ENCODE measurements at places on chromosomes 13 and 19.

GRCh38 chr19:39379865-39380396, 11.0 kb downstream of the PAF1 start:
- DNase-seq, result no peak

GRCh38 chr13:110820322-110820721, 94.5 kb downstream of the ANKRD10 start:
- no peak for DNase-seq

- no peak for DNase-seq
These were observed 3.6 kb downstream of the IFT88 start for GRCh38 chr13:20570517-20570916.

- no peak for DNase-seq
These were observed 3.6 kb downstream of the SIGLEC11 start for GRCh38 chr19:49957262-49957915.

GRCh38 chr13:21688056-21688455, 17.2 kb downstream of the FGF9 start:
- DNase-seq, result no peak

- no peak for DNase-seq
These were observed 230.8 kb downstream of the GGACT start for GRCh38 chr13:100357764-100358163.

GRCh38 chr13:46288570-46289259, 77.0 kb downstream of the LRRC63 start:
- DNase-seq, result peak; percentile 58

DNA sequence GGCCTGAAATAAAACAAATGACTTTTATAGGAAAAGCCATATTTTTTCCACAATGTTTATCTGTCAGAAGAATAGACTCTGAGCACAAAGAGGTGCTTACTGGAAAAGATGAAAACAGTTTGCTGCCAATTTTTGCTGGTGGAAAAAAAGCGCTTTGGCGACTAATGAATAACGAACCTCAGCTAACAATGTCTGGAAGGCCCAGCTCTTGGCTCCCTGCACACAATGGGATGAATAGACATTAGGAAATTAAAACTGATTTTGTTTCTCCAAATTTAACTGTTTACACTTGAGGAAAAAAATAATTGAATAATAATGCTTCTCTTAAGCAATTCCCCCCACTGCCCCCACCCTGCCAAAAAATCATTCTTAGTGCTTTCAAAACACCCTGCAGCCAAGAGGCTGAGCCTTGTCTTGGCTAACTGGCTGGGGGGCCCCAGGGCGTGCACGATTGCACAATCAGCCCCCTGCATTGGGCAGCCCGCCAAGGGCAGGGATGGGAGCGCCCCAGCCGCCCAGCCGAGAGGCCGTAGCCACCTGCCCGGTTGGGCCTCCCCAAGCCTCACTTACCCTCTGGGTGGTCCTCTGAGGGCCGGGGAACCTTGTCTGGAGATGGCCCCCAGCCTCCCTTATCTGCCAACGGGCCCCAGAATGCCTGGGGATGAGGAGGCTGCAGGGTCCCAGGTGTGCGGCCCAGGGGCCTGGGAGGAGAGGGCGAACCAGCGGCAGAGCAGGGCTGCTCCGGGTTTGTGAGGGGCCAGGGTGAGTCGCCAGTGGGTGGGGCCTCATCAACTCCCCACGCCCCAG, 16.8 kb downstream of the CEBPG start:
- DNase-seq, result no peak

GRCh38 chr19:12641456-12641855, 25.1 kb downstream of the MAN2B1 start:
- DNase-seq, result no peak

- DNase-seq, result no peak
These were observed 8.8 kb downstream of the PRR22 start for GRCh38 chr19:5775668-5776309.

- no peak for DNase-seq
These were observed 6.3 kb downstream of the HAUS5 start for GRCh38 chr19:35618857-35619256.

DNA sequence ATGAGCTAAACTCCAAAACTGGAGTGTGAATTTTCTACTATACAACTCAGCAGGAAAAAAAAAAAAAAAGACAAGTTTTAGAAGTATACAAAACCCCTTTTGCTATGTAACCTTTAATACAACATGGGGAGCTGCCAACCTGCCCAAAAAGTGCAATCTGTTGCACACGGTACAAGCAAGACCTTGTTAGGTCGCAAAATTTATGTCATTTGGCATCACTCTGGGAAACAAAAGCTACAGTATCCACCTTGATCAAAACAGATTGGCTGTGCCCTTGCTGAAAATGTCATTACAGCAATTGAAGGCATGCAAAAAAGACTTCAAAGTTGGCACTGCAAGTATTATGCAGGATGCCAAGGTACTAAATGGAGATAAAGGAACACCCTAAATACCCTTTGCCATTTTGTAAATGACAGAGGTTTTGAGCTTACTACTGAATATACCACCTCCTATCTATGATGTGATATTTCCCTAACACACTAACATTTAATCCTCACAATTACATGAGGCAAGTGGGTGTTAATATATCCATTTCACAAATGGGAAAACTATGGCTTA, 150.1 kb downstream of the TBC1D4 start:
- no peak for DNase-seq

- DNase-seq, result no peak
These were observed 191.2 kb downstream of the USP12 start for GRCh38 chr13:26980099-26981031.

- DNase-seq, result no peak
These were observed 119.7 kb downstream of the PTPRS start for GRCh38 chr19:5220866-5221265.

- DNase-seq, result no peak
These were observed 322.7 kb downstream of the SUCLA2 start for GRCh38 chr13:47678201-47678968.

Data from GM20000 (cell line).